Activated CD4-positive, alpha-beta memory T cell treated with anti-CD3 and anti-CD28 coated beads for 36 hours (primary cell): ENCODE measurements at places on chromosomes 7 and 10. TPM values are rescaled to one million over a fixed set of nuclear protein-coding genes. Genes with fewer than 3 reads are reported as not detected.

Gene SYT15
- total RNA-seq, result 0.51 TPM

Gene DDX21
- total RNA-seq, result 158 TPM

Gene CTAGE4
- total RNA-seq, result 3.6 TPM

Gene ETV1
- total RNA-seq, result 0.59 TPM

- peak; percentile 67 for DNase-seq
These were observed 5.2 kb downstream of the GIMAP5 start for GRCh38 chr7:150742286-150742968.

DNA sequence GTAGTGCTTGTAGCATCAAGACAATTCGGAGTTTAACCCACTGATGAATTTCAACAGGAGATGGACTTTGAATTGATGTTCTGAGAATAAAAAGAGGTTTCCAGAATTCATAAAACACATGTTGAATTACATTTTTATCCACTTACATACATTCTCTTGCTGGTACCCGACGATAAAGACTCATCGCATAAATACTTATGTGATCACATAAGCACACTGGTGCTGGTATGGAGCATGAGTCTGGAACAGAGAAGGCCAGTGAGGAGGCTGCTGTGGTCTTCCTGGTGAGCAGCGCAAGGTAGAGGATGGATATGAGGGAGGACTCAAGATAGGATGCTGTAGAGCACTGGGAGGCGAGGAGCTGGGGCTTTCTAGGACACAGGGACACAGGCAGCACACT, 109.0 kb downstream of the RNF216 start:
- DNase-seq, result no peak

DNA sequence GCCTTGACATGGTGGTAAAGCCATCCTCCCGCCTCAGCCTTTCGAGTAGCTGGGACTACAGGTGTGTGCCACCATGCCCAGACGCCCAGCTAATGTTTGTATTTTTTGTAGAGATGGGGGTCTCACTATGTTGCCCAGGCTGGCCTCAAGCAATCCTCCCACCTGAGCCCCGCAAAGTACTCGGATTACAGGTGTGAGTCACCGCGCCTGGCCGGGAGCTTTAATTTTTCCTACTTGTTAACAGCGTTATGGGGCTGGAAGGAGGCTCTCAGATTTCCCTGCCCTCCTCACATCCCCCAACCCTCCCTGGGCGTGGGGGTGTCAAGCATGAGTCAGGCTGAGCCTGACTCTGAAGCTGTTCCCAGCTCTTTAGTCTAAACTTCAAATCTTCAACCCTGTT, 8.3 kb downstream of the ALKBH4 start:
- DNase-seq, result no peak
